ENCODE measurements at places on chromosomes 2 and 18. TPM values are rescaled to one million over a fixed set of nuclear protein-coding genes. Genes with fewer than 3 reads are reported as not detected.

- peak; percentile 73 for DNase-seq
Measured at GRCh38 chr2:159797543-159798375, at the start of gene CD302. Gene CD302 (minus strand): TSS chr2:159798208. CDS start chr2:159798198, 10 bp downstream.

GRCh38 chr2:48873666-48874065 lies 118.1 kb upstream of the LHCGR start:
- no peak for DNase-seq

GRCh38 chr2:79971807-79972206 lies 332.7 kb downstream of the LRRTM1 start:
- no peak for DNase-seq

DNA sequence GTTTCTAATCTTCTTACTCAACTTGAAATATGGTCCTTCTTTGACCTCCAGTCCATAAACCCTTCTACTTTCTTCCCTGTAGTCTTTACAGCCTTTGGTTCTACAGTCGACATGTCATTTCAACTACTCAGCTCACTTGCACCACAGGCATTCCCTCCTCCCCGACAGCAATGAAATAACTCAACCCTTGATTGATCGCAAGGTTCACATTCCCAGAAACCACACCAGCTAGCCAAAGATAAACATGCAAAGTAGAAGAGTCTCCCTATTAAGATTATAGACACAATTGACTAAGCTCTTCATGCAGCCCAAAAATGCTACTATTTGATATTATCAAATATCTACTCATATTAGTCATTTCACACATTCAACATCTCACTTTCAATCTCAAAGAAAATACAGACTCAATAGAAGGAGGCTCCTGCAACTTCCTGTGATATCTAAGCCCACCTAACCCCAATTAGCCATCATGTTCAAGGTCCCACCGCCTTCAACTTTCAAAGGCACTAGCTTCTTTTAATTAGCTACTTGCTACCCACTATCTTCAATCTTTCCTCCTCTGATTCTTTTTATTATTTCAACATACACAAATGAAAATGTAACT lies 50.8 kb downstream of the RTTN start:
- DNase-seq = no peak

GRCh38 chr2:180385601-180386201 lies 378.6 kb upstream of the CWC22 start:
- no peak for DNase-seq

- no peak for DNase-seq
Measured at GRCh38 chr2:107529146-107529545, 297.5 kb upstream of the RGPD4 start.

DNA sequence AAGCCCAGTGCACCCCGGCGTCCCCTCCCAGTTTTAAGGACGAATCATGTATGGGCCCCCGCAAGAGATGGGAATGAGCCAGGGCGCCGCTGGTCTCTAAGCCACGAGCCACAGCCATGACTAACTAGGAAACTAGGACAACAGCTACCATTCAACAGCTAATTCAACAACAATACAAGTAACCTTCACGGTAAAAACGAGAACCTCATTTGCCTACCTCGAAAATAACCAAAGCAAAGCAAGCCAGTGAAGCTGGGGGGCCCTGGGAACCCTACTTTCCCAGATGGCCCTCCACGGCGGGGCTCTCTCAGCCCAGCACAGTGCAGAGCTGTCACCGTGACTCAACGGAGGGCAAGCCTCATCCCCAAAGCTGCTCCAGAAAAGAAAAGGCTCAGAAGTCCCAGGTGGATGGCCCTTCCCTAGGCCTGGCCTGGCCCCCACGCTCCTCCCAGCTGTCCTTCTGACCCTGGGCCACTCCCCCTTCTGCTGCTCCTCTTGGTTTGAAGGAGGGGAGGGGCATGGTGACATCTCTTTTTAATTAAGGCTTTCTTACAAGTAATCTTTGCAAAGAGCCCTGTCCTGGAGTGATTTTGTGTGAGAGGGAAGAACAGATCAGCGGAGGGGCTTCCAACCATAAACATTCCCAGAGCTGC lies 126.3 kb downstream of the HDAC4 start:
- DNase-seq = no peak

- peak; percentile 86 for DNase-seq
Measured at GRCh38 chr2:162114271-162114670, 37.8 kb downstream of the GCG start.

DNA sequence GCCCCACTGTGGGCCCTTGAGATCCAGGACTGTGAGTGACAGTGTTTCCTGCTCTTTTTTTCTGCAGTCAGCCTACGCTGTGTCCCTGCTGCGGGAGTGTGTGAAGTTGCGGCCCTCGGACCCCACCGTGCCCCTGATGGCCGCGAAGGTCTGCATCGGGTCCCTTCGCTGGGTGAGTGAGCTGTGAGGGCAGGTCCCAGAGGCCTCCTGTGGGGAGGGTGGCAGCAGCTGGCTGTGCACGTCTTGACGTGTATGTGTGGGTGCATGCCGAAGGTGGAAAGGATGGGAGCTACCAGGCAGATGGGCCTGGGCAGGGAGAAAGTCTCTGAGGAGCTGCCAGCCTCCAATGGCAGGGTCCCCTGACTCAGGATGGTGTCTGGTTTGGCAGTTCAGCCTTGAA lies 95.7 kb upstream of the MCFD2 start:
- DNase-seq = no peak

GRCh38 chr2:235535423-235536130 lies 41.7 kb downstream of the AGAP1 start:
- DNase-seq = no peak

DNA sequence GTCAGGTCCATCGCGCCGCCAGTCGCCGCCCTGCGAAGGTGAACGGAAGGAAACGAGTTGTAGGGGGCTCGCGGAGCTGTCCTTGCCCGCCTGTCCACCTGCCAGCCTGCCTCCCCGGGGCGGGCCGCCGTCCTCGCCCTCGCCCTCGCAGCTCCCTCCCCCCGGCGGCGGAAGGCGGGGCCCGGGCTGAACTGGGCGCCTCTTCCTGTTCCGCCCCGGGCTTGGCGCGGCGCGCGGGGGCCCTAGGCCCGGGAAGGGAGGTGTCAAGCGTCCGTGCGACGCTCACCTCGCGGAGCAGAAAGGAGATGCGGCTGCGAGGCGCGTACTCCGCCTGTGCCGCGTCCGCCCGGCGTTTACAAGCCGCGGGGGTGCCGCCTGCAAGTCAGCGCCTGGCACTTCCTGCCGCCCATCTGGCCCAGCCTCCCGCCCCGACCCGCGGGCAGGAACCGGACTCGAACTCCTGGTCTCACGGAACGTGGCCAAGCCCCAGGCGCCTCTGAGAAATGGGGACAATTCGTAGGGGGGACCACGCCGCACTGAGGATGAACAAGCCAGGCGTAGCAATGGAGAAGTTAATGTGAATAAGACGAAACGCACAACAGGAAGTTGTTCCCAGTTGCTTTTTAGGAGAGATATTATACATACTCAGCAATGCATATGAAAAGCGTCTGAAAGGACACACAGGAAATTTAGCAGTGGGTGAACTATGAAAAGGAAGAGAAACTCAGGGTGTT lies at the start of gene CNPPD1:
TSS of gene CNPPD1 (minus strand) at position 108 of the 734 bp plus-strand sequence. CDS start at position 11, 97 bp downstream.
- peak; percentile 85 for DNase-seq

DNA sequence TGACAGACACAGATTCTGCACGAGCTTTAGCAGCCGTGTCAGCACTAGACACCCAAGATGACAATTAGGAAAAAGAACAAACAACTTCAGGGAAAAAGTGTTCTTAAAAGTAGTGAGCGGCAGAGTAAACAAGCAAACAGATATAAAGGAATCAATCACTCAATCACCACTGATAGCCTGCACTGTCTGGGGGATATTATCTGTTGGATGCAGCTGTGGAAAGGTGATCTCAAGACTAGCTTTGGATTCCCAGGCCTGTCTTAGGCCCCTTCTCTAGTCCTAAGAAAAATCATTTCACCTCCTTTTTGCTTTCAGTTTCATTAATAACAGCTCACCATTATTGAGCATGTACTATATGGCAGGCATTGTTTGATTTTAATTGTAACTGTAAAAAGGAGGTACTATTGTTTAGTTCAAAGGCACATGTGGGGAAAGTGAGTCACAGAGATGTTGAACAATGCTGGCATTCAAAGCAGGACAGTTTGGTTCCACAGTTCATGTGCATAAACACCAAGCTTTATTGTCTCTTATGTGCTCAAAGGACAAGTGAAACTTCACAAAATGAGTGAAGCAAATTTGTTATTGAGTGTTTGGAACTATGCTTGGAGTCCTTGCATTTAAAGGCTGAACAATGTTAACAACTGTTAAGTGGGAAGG lies 147.3 kb upstream of the TCF4 start:
- peak; percentile 62 for DNase-seq

UGT1A5 gene
- not detected for total RNA-seq

ZC3H6 gene
- total RNA-seq = 2.0 TPM

ERBB4 gene
- 0.14 TPM for total RNA-seq

NOL4 gene
- total RNA-seq = not detected

CFAP53 gene
- 0.14 TPM for total RNA-seq

CHRND gene
- total RNA-seq = not detected

MDH1B gene
- 0.33 TPM for total RNA-seq

SOWAHC gene
- total RNA-seq = 11.1 TPM

RETSAT gene
- 64.2 TPM for total RNA-seq

RIT2 gene
- not detected for total RNA-seq
